HepG2 (cell line): ENCODE measurements at places on chromosomes 5 and 9. TPM values are rescaled to one million over a fixed set of nuclear protein-coding genes. Genes with fewer than 3 reads are reported as not detected.

The GAS1 gene
- total RNA-seq: not detected in 2 replicates

DNA sequence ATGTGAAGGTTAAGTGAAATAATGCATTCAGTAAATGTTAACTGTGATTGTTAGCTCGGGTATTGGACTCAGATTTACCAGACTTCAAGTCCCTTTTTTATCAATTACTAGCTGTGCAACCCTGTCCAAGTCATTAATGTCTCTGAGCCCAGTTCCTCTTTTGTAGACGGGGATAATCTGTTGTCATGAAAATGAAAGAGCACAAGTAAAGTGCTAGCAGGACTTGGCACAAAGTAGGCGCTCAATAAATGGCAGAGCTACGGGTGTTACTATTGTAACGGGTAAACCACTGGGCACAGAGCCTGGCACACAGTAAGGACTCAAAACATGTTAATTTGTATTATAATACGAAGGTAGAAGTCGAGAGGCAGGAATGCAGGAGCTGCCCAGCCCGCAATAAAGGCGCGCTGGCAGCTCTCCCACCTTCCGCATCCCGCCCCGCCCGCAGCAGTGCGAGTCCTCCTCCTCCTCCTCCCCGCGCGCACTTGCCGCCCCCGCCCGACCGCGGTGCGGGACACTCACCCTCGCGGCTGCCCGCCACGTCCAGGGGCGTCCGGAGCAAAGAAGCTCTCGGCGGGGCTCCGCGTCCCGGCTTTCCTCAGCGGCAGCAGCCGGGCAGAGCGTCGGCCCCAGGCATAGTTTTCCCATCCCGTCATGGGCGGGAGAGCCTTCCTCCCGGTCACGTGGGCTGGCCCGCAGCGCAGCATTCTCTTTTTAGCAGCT lies at the start of gene C1QTNF2:
Gene C1QTNF2 (minus strand): TSS at position 637 of the 723 bp plus-strand sequence. CDS start 15,615 bp downstream, outside the sequence.
- no peak for DNase-seq

DNA sequence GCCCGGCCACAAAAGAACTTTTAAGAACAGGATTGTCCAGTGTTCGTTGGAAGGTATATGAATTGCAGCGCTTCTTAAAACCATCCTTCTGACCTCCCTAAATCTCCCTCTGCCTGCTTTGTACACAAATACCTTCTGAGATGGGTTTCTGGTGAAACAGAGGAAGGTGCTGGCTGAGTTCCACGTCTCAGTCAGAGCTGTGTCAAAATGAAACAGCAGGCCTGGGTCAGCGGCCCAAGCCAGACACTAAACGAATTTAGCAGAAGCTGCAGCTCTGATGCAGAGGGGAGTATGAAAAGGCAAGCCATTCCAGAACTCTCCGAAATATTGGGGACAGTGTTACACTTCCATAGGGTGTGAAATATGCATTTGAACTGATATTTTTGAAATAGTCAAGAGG lies 37.8 kb upstream of the CRB2 start:
- no peak for DNase-seq

The SLC31A1 gene
- 45.9 and 70.0 TPM in 2 replicates for total RNA-seq

DNA sequence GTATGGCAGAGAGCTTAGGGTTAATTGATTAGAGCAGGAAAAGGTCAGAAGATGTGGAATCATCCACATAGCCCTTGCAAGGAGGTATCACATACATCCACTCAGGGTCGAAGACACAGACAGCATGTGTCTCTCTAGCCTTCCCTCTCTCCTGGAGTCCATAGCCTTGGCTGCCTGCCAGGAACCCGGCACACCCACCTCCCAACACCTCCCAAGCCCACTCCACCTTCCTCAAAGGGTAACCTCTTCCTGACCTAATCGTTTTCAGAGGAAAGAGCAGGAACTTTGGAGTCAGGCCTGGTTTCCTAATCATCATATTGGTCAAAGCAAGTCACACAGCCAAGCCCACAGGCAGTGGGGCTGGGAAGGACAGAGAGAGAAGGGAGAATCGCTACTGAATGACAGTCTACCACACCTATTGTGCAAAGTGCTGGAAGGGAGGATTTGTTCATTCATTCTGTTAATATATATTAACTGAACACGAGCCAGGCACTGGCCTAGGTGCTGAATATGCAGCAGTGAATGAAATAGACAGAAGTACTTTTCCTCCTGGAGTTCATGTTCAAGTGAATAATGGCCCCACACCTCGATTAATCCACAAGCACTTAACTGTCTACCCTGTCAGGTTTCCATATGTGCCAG lies 107.8 kb downstream of the KCNIP1 start:
- no peak for DNase-seq

The C5orf58 gene
- total RNA-seq: not detected in 2 replicates

DNA sequence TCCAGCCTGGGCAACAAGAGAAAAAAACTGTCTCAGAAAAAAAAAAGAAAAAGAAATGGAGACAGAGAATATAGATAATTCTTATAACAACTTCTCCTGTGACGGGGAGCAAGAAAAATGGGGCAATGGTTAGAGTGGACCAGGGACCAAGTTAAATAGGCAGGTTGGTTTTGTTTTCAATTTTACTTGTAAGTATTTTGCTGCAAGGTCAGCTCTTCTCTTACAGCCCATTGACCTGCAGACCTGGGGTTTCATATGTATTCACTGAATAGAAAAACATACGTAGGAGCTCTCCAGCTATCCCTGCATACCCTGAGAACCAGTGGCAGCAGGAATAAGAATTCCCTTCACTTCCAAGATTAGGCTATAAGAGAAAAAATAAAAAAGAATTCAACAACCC lies 29.2 kb upstream of the IL13 start:
- no peak for DNase-seq

GRCh38 chr9:2214707-2215106 lies 199.6 kb downstream of the SMARCA2 start:
- DNase-seq: no peak
